CD4-positive, alpha-beta memory T cell (primary cell): ENCODE measurements at places on chromosomes 7 and 10.
A peak's percentile ranks its signal among the peaks of the same experiment; 100 is the strongest.

DNA sequence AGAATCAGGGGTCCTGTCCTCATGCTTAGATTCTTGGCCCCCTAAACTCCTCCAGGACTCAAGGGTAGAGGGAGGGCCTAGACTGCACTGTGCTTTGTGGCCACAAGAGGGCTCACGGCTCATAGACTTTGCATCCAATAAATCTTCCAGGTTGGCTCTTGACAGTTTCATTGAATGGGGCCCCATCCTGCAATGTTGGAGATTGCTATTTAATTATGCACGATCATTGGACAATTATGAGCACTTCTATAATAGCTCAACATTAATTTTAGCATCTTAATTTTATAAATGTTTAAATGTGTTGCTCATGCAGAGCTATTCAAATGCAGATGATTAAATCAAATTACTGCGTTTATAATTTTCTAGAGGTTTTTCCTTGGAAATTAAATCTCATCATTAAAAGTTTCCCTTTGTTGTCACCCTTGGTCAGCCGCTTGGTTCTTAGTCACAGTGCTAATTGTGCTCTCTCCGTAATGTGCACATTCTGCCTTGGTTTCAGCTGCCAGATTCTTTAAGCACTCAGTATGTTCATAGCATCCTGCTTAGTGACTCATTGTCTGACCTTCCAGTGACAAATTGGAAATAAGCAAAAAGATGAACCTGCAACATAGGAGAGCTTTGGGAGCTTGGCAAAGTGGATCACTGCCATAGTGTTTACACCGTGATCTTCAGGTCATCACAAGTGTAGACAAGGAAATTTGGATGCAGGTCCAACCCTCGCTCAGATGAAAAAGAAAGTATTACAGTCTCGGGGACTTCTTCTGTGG lies 33.4 kb upstream of the PLPP4 start:
- DNase-seq: no peak

DNA sequence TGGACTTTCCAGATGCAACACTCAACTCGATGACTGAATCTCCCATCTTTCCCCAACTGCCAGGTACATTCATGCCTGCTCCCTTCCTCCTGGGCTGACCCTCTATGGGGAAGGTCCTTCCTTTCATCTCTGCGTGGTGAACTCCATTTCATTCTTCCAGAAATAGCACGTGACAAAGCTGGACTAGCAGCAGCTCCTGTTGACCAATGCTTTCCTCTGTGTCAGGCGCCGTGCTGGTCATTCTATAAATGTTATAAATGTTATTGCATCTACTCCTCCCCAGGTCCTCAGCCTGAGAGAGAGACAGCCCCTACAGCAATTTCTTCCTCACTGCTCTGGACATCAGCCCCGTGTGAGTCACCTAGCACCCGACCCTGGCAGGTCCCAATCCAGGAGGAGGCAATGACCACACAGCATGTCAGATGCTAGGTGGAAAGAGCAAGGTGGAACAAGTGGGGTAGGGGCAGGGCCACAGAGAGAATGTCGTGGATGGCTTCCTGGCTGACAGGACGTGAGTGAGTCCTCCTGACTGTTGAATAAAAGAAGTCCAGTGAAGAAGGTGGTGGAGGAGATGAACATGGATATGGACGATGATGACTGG lies 178.1 kb downstream of the ADAM12 start:
- DNase-seq: no peak

DNA sequence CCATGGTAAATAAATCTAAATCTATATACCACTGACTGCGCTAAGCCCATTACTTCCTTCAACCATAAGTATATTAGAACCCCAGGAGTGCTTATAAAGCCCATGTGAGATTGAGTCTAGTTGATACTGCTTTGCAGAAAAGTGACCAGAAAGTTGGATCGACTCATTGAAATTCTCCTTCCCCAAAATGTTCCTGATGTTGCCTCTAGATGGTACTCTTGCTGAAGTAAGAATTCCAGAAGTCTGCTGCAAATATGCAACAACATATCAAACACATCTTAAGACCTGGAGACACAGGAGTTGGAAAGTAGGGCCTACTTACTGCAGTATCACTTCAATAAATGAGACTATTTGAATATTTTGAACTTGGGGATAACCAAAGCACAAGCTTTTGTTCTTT lies 550.8 kb downstream of the IPMK start:
- DNase-seq: no peak

DNA sequence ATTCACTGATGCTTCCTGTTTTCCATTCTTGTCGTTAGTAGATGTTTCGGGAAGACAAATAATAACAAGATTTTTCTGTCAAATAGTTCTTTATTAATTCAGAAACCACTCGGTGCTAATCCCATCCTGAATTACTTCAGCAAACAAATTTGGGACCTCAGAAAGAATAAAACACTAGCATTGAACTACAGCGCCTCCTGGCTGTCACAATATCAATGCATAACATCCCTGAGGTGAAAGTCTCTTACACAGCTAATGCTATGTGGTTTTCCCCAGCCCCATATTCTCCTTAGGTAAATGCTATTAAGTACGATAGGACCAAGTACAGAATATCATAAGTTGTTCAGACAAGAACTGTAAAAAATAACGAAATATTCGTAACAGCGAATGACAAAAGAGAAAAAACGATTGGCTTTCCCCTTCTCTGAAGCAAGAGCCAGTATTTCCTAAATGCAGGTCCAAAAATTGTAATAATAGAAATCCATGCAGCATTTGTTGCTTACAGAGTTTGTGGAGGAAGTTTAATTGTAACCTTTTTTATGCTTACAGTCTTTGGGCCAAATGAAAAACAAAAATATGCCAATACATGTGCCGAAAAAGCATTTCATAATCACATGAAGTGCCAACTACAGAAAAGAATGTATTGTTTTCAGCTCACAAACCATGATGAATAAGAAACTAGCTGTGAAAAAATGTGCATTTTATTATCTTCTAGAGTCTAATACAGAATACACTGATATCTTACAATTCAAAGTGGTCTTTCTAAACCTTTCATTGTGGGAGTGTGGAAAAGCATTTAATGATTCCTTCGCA lies 47.3 kb downstream of the MYPN start:
- peak; percentile 51 for DNase-seq

DNA sequence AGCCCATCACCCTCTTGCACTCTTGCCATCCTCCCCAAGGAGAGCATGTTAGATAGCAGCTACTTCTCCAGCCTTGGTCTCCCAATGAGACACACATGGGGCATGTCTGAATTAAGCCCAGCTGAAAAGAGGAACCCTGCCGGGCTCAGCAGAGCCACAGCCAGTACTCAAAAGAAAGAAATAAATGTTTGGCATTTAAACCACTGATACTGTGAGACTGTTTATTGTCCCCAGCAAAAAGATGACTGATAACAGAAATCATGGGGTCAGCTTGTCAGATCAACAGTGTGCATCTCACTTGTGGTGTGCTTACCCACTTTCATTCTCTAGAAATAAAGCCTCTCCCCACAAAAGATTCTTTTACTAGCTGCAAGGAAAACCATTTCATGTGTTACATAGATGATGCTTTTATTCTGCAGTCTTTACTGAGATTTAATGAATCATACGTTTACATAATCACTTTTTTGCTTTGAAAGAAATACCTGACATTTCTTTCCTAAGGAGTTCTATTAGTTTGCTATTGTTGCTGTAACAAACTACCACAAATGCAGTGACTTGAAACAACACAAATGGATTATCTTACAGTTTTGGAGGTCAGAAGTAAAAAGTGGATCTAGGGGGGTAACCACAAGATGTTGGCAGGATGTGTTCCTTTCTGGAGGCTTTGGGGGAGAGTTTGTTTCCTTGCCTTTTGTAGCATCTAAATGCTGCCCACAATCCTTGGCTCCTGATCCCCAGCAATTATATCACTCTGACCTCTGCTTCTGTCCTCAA lies 20.9 kb downstream of the ANKRD7 start:
- no peak for DNase-seq

- no peak for DNase-seq
Observed at GRCh38 chr10:1462994-1463633, 274.2 kb downstream of the ADARB2 start.

GRCh38 chr7:129652914-129653313 lies 41.4 kb downstream of the NRF1 start:
- DNase-seq: no peak

- DNase-seq: peak; percentile 64
Observed at GRCh38 chr10:5975641-5976473, 1.5 kb downstream of the IL15RA start.
